NCI-H510A treated with DMSO at 0.1 percent for 48 hours (cell line): ENCODE measurements at places on chromosomes 12 and 14.

GRCh38 chr14:102668291-102668873, 75.9 kb downstream of the RCOR1 start:
- DNase-seq: peak; percentile 76

GRCh38 chr12:14514946-14515345, 52.7 kb downstream of the PLBD1 start:
- no peak for DNase-seq

- no peak for DNase-seq
Measured at GRCh38 chr12:109877504-109878246, 2.7 kb downstream of the GLTP start.

DNA sequence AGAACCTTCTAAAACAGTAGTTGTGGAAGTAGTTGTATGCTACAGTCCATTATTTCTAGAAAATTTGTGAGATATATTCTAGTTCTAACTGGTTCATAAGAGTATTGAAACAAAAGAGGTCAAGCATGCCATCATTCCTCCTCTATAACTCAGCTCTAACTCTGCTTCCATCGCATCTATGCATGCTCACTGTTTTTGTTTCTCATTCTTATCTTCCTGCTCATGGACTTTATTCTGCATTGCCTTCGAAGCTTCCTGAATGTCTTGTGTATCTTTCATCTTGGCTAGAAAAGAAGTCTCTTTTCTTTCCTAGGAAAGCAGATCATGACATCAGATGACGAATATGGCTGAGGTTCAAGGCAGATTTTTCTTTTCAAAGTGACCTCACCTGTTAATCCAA, 402 bp downstream of the LMNTD1 start:
- no peak for DNase-seq

DNA sequence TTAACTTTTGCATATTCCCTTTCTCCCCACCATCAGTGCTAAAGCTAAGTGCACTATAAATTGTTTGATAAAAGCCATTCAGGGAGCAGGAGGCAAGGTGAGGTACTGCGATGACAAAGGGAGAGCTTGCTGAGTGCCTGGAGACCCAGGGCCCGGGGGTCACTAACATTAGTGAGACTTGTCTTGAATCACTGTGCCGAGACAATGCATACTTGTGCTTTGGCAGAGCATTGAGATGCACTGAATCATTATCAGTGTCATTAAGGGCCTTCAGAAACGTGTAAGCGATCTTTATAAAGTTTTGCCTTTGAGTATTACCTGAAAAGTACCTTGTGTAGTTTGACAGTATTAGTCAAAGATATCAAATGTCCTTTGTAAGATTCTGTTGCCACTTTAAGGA, 447.5 kb downstream of the PCNX1 start:
- no peak for DNase-seq

- DNase-seq: no peak
Measured at GRCh38 chr12:57474430-57474829, 5.2 kb downstream of the ARHGAP9 start.
